Activated T-cell treated with anti-CD3 and anti-CD28 coated beads, Interleukin-2, amount 50 U/mL, for 48 hours (primary cell): ENCODE measurements at places on chromosomes 16 and 17.

DNA sequence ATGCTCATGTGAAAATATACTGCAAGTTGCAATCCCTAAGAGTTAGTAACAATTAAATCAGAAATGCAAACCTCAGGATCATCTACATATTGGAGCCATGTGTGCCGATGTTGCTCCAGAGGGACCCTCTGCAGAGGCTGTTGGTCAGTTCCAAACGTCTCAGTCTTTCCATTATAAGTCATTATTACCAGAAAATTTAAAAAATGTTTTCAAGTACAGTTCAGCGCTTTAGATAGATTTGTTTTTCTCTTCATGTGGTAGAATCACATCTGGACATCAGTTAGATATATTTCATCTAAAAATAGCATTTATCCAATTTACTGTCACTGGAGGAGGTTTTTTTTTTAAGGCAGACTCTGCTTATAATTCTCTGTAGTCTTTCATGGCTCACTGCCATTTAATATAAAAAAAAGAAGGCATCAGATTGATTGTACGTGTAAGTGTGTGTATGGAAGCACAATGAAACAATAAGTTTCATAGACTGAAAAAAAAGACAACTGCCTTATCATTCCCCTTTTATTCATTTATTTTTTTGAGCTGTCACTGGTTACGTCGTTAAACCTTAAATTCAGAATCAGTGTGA is 46.1 kb upstream of the MARCHF10 start:
- no peak for DNase-seq

DNA sequence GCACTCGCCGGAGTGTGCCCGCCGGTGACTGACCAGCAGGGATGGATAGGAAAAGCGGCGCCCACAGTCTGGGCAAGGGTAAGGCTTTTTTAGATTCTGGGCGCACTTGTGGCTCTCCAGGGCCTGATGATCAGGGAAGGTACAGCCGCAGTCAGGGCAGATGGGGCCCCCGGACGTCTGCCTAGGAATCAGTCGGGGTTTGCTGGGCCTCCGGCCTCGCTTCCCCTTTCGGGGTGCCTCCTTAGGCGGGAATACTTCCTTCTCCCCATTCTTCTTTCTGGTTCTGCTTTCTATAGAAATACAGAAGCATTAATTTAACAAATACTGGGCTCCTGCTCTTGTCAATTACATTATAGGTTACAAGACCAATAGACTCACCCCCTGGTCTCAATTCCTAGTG is 5.0 kb downstream of the ZNF689 start:
- DNase-seq = no peak

GRCh38 chr17:79306424-79307318 is 232.0 kb downstream of the ENGASE start:
- no peak for DNase-seq

GRCh38 chr16:27995378-27995777 is 68.1 kb downstream of the GSG1L start:
- DNase-seq = no peak

GRCh38 chr17:81338274-81339190 is 43.4 kb upstream of the SLC38A10 start:
- no peak for DNase-seq

- DNase-seq = no peak
Observed at GRCh38 chr16:66473051-66473571, 46.0 kb downstream of the BEAN1 start.

GRCh38 chr16:89540557-89540956 is 19.9 kb upstream of the RPL13 start:
- no peak for DNase-seq

DNA sequence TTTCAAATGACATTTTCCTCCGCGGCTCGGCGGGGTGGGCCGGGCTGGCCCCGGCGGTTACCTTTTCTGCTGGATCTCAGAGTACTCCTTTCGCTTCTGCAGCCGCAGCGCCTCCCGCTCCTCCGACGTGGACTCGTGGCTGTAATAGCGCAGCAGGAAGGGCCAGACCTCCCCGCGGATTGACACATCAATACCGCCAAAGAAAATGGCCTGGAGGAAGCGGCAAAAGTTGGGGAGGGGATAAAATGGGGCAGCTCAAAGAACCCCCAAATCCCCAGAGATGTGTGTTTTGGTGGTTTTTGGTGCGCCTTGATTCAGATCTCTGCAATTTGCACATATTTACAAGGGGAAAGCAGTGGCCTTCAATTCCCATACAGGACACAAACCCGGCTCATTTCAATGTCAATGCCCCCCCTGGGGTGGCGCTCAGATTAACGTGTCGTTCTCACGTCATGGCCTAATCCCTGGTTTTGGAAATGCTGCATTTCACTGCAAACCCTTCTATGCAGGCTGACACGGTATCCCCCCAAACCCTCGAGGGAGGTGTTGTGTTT is 85.9 kb downstream of the TBC1D16 start:
- DNase-seq = no peak

DNA sequence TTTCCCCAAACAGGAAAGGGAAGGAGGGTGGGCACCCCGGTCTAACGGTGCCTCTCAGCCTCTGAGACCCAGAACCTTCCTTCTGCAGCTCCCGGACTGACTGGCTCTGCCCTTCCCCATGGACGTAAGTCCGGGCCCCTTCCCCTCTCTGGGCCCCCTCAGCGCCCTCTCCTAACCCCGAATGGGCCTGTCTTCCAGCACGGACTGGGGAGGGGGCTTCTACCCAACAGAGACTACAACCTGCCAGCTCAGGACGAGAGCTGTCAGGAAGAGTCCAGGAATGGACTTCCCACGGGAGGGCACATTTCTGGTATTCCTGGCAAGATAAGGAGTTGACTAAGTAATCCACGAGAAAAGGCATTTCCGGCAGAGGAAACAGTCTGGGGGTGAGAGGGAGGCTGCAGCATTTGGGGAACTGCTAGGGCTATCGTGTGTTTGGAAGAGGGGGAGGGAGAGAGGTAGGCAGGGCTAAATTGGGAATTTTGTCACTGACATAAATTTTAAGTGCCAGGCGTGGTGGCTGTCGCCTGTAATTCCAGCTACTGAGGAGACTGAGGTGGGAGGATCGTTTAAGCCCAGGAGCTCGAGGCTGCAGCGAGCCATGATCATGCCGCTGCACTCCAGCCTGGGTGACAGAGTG is 12.1 kb upstream of the ALDOA start:
- no peak for DNase-seq

DNA sequence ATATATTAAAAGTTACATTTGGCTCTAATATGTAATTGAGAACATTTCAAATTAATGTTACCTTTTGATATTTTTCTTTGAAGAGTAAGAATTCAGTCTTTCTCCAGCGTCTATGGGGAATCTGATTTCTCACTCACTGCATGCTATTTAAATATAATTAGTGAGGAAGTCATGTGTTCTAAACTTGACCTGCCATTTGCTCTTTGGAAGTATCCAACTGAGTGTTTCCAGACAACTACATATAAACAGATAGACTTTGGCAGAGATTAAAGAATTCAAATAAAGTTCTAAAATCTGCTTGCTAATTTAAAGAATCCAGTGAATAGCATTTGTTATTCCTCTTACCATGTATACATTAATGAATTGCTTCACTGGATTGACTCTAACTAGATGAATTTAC is 23.5 kb downstream of the OMG start:
- DNase-seq = no peak

GRCh38 chr16:73408311-73408710 is 360.4 kb upstream of the ZFHX3 start:
- DNase-seq = no peak

DNA sequence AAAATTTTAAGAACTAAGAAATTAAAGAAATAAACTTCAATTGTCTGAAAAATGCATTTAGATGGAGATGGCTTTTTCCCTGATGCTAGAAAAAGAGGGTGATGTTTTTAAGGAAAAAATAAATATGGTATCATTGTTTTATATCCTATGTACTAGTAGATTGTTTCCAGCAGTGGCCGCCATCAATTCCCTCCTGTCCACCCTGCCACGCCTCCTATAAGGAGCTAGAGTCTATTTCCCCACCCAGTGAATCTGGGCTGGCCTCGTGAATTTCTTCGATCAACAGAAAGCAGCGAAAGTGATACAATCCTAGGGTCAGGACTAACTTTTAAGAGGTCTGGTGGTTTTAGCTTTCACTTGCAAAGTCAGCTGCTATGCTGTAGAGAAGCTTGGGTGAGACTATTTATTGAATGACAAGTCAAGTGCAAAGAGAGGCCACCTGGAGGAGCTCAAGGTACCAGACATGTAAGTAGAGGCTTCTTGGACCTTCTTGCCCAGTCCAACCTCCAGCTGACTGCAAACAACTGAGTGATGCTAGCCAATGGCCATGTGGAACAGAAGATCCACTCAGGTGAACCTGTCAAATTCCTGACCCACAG is 80.9 kb upstream of the MTMR4 start:
- DNase-seq = no peak

DNA sequence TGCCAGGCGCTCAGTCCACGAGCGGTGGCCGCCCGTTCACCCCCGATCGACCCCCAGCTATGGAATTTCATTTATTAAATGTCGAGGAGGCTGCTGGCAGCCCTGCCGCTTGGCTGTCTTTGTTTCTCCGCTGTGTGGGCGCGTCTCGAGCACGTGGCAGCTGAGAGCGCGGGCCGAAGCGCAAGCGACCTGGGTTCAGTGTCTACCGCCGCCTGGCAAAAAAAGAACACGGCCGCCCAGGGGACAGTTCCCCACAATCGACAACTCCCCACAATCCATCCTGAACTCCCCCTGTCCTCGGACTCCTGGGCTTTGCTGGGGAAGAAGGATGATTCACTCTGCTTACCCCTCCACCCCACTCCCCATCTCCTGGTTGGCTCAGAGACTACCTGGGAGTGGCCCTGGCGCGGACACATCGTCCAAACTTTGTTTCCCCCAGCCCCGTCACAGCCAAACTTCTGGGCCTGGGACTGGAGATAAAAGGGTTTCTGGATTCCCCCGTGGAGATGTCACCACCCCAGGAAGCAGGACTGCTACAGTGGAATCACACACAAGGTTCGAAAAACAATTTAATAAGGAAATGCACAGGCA is 1.7 kb upstream of the ANKRD13B start:
- DNase-seq = peak; percentile 77

GRCh38 chr16:50635505-50636392 is 45.4 kb downstream of the SNX20 start:
- peak; percentile 52 for DNase-seq

- peak; percentile 53 for DNase-seq
Observed at GRCh38 chr17:21286066-21286770, 1.7 kb downstream of the MAP2K3 start.
